NCI-H748 treated with DMSO at 0.1 percent for 48 hours (cell line): ENCODE measurements at places on chromosomes 13 and 19.

- DNase-seq: no peak
Measured at GRCh38 chr19:18109341-18109732, 11.8 kb downstream of the MAST3 start.

DNA sequence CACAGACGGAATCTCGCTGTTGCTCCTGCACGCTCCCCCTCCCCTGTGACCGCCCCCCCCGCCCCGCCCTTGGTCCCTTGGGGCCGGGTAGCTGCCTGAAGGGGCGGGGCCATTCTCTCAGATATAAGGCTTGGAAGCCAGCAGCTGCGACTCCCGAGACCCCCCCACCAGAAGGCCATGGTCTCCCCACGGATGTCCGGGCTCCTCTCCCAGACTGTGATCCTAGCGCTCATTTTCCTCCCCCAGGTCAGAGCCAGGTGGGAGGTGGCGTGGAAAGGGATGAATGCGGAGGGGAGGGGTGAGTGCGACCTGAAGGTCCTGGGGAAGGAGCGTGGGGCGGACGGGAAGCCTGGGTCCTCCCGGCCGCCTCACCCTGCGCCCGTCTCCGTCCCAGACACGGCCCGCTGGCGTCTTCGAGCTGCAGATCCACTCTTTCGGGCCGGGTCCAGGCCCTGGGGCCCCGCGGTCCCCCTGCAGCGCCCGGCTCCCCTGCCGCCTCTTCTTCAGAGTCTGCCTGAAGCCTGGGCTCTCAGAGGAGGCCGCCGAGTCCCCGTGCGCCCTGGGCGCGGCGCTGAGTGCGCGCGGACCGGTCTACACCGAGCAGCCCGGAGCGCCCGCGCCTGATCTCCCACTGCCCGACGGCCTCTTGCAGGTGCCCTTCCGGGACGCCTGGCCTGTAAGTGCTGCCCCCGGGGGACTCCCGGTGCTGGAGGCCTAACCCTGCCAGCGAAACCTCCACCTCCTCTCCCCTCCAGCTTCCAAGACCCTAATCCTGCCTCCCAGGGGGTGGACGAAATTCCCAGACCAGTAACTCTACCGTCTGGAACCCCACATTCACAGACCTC lies at the start of gene DLL3:
Gene DLL3 (plus strand): TSS at position 150 of the 845 bp plus-strand sequence. CDS start 28 bp downstream, at position 178.
- DNase-seq: peak; percentile 68

DNA sequence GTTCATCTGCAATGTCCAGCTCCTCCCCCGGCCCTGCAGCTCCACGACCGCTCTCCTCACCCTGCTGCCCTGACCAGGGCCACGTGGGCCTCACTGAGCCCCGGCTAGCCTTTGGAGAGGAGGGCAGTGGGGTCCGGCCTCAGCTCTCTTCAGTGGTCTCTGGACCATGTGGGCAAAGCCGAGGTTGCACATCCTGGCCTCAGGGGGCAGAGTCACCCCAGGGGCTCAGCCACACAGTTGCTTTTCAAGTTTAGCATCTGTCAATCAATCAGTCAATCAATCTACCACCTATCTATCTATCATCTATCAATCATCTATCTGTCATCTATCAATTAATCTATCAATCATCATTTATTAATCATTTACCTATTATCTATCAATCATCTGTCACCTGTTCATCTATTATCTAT lies 3.0 kb upstream of the DIRAS1 start:
- DNase-seq: no peak

- no peak for DNase-seq
Measured at GRCh38 chr13:77325371-77325980, 1.4 kb downstream of the MYCBP2 start.

- DNase-seq: no peak
Measured at GRCh38 chr19:48600679-48601417, 5.7 kb upstream of the SPACA4 start.

DNA sequence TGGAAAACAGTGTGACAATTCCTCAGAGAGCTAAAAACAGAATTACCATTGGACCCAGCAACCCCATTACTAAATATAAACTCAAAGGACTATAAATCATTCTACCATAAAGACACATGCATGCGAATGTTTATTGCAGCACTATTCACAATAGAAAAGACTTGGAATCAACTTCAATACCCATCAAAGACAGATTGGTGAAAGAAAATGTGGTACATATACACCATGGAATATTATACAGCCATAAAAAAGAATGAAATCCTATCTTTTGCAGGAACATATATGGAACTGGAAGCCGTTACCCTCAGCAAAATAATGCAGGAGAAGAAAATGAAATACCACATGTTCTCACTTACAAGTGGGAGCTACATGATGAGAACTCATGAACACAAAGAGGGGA lies 20.8 kb upstream of the FGF14 start:
- no peak for DNase-seq

- peak; percentile 15 for DNase-seq
Measured at GRCh38 chr19:3062165-3063105, at the start of gene TLE5. Gene TLE5, minus strand, starts transcription at chr19:3062495. Its CDS starts 295 bp downstream, at chr19:3062200.

- no peak for DNase-seq
Measured at GRCh38 chr19:3653865-3654513, 27.4 kb upstream of the CACTIN start.

DNA sequence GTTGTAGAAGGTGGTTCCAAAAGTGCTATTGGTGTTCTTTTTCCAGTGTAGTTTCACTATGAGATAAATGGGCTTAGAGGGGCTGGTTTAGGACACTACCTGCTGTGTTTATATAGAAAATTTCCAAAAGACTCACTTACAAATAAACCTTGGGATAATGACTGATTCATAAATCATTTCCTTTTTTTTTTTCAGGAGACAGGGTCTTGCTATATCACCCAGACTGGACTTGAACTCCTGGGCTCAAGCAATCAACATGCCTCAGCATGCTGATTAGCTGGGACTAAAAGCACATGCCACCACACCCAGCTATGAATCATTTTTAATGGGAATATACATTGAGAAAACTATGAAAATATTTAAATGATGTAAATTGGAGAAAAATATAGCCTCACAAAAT lies 376.6 kb downstream of the PCDH9 start:
- DNase-seq: no peak

GRCh38 chr19:32709032-32709431 lies 10.5 kb upstream of the TDRD12 start:
- no peak for DNase-seq

DNA sequence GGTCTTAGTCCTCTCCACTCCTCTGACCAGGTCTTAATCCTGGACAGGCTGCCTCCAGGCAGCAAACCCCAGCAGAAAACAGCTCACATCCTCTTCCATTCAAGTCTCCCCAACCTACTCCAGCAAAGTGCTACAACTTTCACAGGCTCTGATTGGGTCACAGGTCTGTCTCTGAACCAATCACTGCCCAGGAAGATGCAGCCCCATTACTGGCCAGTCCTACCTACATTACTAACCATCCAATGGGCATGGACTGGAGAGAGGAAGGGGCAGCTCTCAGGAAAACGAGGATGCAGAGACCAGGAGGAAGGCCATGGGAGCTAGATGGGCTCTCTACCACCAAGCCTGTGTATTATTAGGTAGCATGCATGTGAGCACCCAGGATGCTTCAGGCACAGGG lies 12.2 kb downstream of the MED26 start:
- no peak for DNase-seq

- DNase-seq: no peak
Measured at GRCh38 chr13:62710787-62711186, 1295.1 kb upstream of the PCDH20 start.

GRCh38 chr13:109309625-109310363 lies 476.6 kb downstream of the IRS2 start:
- DNase-seq: peak; percentile 96

GRCh38 chr19:6736917-6737283 lies 480 bp downstream of the GPR108 start:
- no peak for DNase-seq

DNA sequence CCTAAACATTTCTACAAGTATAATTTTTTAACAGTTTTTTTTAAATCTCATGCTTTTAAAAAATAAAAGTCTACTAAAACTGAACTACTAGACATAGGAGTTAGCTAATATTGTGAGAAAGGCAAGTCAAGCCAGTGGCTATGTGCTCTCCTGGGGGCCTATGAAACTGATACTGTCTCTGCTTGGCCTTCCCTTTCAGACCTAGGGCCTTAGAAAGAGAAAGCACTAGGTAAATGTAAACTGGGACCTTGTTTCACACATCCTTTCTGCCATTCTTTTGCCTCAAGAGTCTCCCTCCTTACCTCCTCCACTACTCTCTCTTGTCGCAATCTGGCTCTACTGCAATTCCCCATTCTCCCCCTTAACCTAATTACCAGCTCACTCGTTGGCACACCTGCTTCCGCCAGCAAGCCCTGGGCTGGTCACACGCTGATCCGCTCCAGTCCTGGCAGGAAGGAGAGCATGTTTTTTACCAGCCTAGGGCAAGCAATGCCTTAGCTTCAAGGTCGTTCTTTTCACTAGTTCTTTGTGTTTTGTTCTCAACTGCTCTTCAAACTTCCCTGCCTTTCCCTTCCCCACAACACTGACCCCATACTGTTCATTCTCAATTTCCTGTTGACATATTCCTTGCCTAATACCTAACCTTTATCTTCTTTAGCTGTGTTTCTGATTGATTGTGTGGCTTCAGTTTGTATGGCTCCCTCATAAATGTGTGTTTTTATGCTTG lies 23.1 kb downstream of the TBC1D4 start:
- DNase-seq: no peak

DNA sequence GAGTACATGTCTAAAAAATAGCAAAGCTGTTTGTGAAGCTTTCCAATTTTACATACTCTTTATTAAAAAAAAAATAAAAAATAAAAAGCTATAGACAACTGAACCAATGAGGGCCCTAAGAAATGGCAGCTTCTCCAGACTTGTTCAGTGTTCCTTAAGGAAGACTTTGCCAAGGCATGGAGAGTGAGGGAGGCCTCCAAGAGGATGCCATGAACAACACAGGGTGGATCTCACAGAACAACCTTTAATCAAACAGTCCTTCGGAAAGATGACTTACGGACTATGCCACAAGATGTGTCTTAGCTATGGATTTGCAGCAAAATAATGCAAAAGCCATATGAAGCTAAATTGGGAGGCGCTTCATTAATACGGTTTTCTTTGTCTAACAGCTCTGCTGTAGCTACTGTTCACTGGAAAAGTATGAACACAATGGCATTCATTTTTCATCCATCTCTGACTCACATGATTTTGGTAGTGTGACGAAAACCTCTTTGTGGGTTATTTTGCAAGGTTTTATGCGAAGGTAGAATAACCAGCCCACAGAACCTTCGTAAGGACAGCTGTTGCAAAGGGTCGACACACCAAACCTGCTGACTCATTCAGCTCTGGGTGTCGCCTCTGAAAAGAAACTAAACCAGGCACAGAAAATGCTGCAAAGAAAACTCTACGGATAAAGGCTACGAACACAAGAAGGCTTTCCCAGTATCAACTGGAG lies 27.7 kb downstream of the EFNB2 start:
- DNase-seq: no peak

DNA sequence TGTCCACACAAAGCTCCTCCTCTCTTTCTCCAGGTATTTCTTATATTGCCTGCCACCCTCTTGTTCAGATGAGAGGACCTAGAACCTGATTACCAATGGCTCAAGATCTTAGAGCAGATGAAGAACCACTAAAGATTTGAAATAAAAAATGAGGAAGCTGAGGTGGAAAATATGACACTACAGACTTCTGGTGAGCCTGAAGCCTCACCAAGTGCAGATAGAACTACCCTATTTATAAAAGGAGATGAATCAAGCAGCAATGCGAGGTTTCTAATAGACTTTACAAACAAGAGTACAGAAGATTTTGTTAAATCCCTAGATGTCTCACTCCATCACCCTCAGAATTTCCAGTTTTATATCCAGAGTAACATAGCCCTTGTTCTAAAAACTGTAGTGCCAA lies 345.8 kb downstream of the TBC1D4 start:
- DNase-seq: no peak

DNA sequence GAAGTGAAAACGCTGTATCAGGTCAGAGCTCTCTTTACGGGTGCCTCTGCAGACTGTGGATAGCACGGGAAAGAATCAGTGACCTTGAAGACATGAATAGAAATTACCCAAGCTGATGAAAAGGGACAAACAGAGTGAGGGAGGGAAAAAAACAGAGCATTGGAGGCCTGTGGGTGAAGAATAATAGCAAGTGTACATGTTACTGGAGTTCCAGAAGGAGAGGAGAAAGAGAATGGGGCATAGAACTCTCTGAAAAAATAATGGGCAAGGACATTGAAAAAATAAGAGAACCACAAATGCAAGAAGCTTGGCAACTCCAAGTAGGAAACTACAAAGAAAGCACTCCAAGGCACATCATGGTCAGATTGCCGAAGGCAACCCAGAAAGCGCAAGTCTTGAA lies 86.3 kb downstream of the SPACA7 start:
- DNase-seq: no peak

DNA sequence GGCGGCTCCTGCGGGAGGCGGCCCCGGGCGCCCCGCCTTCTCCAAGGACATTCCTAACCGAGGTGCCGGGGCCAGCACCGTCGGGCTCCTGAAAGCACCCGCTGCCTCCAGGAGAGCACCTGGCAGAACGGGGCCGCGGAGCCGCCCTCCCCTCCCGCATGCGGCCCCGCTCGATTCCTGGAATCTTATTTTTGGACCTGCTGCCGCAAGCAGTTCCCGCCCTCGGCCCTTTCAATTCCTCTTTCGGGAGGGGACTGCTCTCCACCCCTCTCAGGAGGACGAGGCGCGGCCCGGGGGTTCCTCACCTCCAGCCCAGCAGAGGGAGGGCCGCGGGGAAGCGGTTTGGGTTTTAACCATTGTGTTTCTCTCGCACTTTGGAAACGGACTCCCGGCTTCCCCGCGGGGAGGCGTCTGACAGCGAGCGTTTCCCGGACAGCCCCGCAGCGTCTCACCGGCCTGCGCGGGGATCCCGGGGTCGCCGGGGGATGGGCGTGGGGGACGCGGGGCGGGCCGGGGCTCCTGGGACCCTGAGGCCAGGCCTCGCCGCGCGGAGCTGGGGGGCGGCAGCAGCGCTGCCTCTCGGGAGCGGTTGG lies 849 bp downstream of the GAS6 start:
- DNase-seq: no peak

DNA sequence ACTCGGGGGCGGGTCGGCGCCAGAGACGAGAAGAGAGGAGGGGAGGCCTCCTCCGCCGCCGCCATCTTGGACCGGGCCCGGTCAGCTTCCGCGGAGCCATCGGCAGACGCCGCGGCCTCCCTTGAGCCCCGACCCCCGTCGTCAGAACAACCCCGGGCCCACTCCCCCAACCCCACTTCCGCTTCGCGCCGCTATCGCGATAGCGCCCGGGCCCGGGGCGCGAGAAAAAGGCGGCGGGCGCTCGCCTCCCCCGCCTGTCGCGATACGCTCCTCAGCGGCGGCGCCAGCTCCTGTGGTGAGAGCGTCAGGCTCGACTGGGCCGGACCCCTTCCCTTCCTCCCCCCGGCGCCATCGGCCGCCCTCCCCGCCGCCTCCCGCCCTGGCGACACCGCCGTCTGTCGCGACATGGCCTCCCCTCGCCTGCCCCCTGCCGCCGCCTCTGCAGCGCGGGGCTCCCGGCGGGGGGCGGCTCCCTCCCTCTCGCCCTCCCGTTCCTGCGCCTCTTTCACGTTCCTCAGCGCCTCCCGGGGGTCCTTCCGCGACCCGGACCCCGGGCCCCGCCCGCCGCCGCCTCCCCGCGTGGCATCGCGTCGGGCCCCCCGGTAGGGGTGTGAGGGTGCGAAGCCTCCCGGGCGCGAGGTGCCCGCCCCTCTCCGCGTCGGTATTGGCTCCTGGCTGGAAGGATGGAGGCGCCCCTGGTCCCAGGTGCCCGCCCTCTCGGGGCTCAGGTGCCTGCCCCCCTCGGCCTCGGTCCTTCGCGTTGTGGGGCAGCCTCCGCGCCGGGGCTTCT lies at the start of gene CNOT3:
Gene CNOT3 (plus strand): TSS at position 64 of the 790 bp plus-strand sequence. CDS start 5,217 bp downstream, outside the sequence.
- no peak for DNase-seq

GRCh38 chr13:99307247-99307646 lies at the start of gene GPR183:
Gene GPR183, minus strand, starts transcription at chr13:99307399. Its CDS starts 11,254 bp downstream, at chr13:99296145.
- no peak for DNase-seq
